LHCN-M2 (cell line): ENCODE measurements at places on chromosomes 11 and 22.
A peak's percentile ranks its signal among the peaks of the same experiment; 100 is the strongest.

- no peak for DNase-seq
Observed at GRCh38 chr22:20751185-20751851, 22.6 kb upstream of the SERPIND1 start.

GRCh38 chr11:64233913-64234586 is at the start of gene VEGFB:
VEGFB (plus strand) TSS chr11:64234584; CDS start chr11:64234834, 250 bp downstream.
- no peak for DNase-seq

GRCh38 chr11:73155102-73155501 is 13.0 kb upstream of the FCHSD2 start:
- no peak for DNase-seq

GRCh38 chr22:20549232-20549841 is 41.9 kb downstream of the MED15 start:
- peak; percentile 79 for DNase-seq

GRCh38 chr22:40654522-40655167 is 18.1 kb upstream of the MRTFA start:
- DNase-seq = peak; percentile 87

GRCh38 chr11:3896644-3897043 is 41.2 kb downstream of the STIM1 start:
- DNase-seq = no peak

- DNase-seq = no peak
Observed at GRCh38 chr11:32115446-32115845, 24.6 kb downstream of the RCN1 start.

DNA sequence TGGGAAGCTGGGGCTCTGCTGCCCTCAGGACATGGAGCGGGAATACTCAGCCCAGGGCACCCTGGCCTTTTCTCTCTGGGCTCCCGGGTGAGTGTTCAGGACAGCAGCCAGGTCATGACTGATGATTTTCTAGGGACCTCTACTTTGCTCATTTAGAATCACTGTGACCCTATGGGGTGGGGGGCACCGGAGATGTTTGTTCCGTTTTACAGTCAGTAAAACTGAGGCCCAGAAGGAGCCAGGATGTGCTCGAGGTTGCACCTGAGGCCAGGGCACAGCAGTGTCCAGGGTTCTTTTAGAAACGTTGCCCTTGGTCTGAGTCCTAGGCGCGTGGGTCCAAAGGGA is 48.1 kb downstream of the SMIM38 start:
- no peak for DNase-seq

DNA sequence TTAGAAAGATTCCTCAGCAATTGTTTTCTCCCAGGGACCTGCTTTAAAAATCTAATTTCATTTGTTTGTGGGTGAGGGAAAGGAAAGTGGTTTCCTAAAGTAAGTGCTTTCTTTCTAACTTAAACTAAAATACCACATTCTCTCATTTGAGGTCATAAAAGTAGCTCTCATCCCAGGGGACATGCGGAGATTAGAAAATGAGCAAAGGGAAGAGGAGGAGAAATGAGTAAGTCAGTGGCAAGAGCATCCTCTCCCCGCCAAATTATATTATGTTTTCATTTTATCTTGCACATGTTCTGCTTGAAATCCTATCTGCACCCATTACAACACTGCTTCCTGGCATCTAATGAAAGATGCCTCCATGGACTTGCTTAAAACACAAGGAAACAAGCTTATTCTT is 191.4 kb downstream of the ARHGAP42 start:
- DNase-seq = peak; percentile 90

- DNase-seq = no peak
Observed at GRCh38 chr11:126420698-126421256, 65.3 kb downstream of the ST3GAL4 start.

GRCh38 chr22:32858121-32858703 is 56.7 kb downstream of the TIMP3 start:
- no peak for DNase-seq

DNA sequence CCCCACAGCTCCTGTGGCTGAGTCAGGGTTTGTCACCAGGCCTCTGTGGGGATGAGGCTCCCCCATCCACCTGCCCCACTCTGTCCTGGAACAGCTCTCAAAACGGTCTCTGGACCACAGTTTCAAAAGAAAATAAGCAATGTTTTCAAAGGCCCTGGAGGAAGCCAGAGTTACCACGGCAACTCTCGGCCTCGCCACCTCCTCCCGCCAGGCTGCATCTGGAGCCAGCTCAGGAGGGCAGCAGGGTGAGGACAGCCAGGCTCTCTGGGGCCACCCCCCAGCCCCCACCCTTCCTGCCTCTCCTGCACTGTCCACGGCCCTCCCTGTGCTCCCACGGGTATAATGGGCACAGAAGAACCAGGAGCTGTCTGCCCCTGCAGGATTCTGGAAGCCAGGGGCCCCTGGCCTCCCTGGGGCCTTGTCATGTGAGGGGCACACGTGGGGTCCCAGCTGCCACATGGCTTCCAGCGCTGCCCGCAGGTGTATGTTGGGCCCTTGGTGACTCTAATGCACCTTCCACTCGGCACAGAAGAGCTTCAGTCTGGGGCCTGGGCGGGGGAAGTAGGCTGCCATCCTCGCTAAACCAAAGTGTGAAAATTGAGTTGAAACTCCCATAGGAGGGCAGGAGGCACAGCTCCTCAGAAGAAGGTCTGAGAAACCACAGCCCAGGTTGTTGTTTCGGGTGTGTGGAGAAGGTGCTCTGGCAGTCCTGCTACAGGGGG is 10.3 kb downstream of the CD81 start:
- DNase-seq = peak; percentile 92

DNA sequence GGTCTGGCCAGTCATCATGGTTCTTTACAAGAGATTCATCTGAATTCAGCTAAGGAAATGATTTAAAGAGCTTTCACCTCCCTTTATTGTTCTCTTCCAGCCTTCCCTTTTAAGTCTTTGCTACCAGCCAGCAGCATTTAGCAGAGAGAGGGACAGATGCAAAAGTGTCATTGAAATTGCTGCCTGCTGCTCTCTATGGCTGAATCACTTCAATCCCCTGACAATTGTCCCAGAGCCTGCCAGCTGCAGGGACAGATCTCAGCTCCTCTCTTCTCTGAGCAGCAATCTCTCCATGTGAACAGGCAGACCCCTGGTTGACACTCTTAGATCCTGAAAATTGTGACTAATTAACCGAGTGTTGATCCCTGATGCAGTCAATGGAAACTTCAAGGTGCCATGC is 816.9 kb upstream of the CCDC90B start:
- no peak for DNase-seq

DNA sequence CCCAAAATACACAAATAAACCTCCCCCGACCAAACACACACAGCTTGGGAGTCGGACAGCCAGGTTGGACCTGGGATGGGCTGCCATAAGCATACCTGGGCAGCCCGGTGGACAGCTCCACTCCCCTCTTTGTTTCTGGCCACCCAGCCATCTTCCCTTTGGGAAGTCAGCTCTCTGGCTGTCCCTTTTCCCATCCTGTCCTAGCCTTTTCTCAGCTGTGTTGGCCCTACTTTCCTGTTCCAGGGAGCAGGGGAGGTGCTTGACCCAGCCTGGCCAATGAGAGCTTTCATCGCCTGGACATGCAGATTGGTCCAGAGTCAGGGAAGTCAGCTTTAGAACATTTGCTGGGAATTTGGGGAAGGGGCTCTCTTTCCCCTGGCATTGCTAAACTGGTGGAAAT is 68.7 kb upstream of the NECTIN1 start:
- no peak for DNase-seq

DNA sequence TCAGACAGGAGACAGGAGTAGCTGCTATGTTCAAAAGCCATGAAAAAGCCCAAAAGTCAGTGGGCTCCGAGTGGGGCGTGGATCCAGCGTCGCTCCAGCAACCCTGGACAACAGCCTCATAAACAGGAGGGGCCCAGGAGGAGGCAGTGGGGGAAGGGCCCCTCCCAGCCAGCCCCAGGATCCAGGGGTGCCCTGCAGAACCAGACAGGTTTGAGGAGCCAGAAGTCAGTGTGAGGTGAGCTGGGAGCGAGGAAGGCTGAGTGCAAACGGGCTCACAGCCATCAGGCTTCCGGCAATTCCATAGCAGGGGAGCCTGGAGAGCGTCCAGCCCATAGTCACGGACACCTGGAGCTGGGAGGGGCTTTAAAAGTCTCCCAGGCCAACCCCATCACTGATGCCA is 217.7 kb downstream of the MN1 start:
- DNase-seq = no peak

GRCh38 chr11:114280696-114281095 is 15.5 kb upstream of the NNMT start:
- peak; percentile 92 for DNase-seq

DNA sequence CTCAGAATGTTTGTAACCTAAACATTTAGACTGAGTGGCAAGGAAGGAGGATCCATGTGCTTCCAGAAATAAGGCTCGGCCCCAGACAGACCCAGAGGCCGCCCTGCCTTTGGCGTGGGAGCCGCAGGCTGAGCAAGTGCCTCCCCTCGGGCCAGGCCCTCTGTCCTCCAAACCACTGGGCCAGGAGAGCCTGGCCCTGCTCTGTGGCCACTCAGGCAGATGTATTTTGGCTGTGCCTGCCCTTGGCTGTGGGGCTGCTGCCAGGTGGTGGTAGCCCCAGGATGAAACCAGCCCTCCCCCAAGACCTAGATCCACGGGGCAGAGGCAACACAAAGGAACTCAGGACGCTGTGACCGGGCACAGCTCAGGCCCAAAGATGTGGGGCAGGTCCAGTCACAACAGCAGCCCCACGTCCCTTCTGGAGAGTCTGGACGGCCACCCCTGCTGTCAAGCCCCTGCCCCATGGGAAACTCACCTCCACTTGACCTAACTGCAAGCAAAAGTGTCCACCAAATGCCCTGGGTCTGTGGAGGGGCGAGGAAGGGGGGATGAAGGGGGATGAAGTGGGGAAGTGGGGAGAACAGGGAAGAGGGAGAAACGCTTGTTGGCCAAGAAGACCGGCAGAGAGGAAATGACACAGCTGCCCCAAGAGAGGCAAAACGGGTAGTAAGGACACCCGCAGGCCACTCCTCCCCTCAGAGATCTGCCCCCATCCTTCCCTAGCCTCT is 24.0 kb downstream of the PISD start:
- peak; percentile 41 for DNase-seq

GRCh38 chr11:131468565-131468964 is 98.2 kb downstream of the NTM start:
- DNase-seq = no peak

GRCh38 chr22:37763652-37764051 is 44.1 kb upstream of the GCAT start:
- DNase-seq = no peak

DNA sequence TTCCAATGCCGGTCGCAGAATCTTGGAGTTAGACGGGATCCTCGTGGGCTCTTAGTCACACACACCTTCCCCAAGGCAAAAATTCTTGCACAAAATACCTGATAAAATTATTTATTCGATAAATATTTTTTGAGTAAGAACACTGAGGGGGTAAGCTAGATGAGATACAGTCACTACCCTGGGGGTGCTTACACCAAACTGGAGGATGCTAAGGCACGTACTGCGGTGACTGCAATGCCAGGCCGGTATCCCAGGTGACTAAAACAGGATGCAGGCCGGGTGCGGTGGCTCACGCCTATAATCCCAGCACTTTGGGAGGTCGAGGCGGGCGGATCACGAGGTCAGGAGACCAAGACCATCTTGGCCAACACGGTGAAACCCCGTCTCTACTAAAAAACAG is 1.7 kb upstream of the MRTFA start:
- no peak for DNase-seq

DNA sequence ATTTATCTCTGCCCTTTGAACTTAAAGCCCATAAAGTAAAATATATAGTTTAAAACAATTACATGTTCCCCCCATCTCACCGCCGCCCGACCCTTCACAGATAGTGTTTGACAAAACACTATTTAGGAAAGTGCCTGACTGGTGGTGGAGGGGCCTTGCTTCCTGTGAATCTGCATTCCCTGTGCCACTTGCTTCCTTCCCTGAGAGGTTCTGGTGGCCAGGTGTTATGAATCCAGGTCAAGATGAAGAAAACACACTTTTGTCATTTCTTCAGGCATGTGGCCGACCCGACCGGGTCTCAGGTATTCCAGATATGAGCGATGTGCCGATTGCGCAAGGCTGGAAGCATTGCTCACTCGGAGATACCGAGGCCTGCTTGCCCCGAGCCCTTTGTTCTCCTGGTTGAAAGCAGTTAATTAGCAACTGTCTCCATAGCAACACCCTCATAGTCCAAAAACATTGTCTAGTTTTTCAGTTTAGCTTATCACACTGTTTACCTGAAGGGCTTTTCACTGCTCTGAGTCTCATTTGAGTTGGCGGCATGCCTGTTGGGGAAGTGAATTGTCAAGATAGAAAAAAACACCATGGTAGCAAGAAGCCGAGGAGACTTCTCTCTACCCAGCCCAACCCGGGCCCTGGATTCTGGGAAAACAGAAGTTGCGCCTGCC is 128.3 kb downstream of the TEAD1 start:
- peak; percentile 40 for DNase-seq

- no peak for DNase-seq
Observed at GRCh38 chr11:107078375-107078774, 60.1 kb upstream of the GUCY1A2 start.

DNA sequence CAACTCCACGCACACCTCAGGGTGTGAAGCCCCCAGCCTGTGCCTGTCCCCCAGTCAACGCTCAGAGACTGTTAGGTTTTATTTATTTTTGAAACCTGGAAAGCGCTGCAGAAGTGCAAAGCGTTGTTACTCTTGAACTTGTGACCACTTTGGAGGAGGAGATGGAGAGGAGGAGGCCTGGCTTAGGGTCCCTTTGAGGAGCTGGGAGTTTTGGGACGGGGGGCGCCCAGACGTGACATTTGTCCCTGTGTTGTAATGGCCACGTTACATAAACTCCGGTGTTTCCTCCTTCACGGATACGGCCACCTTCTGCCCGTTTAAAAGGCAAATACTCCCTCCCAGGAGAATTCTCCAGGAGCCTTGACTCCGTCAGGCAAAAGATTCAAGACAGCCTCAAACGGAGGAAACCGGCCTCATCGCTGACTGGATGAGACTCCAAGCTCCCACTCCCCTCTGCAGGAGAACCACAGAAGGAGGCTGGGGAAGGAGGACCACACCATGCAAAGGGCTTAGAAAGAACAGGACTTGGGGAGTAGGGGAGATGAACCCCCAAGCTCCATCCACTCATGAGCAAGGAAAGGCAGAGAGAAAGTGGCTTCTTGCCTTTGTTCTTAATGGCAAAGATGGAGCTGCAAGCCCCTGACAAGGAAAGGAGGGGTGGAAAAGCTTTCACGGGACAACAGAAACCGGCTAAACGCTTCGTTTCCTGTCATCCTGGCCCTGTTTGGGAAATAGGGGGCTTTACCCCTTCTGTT is 630 bp downstream of the PIK3IP1 start:
- DNase-seq = peak; percentile 12

DNA sequence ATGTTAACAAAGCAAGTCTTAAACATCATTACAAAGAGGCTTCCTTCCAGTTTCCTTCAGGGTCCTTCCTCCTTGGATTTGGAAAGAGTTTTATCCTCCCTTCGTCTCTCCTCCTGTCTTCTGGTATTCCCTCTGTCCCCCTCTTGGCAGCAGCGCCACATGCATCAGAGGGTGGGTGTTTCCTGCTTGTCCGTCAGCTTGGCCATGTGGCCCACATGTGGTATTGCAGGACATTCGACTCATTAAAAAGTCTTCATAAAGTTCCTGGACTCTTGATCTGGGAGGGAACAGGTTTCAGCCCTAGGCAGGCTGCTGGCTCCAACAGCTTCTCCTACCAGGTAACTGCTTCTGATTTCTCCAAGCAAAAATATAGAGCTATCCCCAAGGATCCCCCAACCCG is 189.8 kb downstream of the CSNK2A3 start:
- no peak for DNase-seq
